ENCODE measurements at places on chromosomes 7 and 10. TPM values are rescaled to one million over a fixed set of nuclear protein-coding genes. Genes with fewer than 3 reads are reported as not detected.

- no peak for ATAC-seq
These were observed 9.6 kb upstream of the CFAP70 start for GRCh38 chr10:73368238-73368637.

GRCh38 chr7:55532150-55532917 lies 40.0 kb downstream of the VOPP1 start:
- no peak for ATAC-seq

The SLC18A2 gene
- 1.9 TPM for total RNA-seq

The OR2A5 gene
- not detected for total RNA-seq

DNA sequence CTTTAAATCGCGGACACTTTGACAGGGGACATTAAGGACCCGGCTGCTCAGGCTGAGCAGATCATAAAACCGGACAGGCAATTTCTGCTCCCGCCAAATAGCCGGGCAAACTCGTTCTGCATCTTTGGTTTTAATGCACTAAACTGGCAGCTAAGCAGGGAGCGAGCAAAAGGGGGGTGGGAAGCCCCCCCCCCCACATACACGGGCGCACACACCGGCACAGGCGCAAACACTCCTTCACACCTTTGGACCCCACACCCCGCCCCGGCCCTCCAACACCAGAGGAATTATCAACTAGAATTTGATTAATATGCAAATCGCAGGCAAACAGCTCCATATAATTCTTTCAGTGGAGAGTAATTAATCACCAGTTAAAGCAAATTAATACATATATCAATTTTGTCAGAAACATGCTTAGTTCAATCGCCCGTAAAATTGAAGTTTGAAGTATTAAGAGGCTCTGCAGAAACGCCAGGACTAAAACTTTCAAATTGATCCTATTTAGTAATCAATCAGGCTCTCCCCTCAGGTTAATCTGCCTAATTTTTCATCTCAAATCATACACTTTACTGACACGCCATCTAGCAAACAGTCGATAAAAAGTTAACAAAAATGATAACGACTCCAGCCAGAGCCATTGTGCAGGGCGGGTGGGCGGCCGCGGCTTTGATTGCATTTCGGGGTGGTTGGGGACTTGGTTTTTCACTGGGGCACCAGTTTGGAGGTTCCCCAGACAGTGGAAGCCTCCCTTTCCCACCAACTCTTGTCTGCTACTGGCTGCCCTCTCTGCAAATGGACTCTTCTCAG lies 9.9 kb downstream of the LBX1 start:
- ATAC-seq, result no peak

GRCh38 chr10:101939008-101939648 lies 95.5 kb upstream of the KCNIP2 start:
- ATAC-seq, result no peak

DNA sequence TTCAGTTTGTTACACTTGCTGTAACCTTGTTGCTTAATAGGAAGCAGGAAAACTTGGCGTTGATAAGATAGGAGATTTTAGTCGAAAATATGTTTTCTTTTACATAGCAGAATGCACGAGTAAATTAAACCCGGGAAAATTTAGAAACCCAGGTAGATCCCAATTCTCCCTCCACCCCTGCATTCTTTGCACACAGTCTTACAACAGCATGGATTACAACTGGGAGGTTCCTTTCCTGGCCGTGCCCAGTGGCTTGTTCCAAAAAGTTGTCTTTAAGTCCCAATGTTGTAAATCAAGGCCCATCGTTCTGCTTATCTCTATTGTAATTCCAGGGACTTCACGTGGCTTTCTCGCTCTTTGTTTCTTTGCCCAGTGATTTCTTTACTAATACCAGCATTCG lies 1.1 kb upstream of the DPY19L1 start:
- ATAC-seq, result no peak

The IFIT2 gene
- total RNA-seq, result 4.2 TPM

The TRPV5 gene
- not detected for total RNA-seq

The MEOX2 gene
- total RNA-seq, result 4.5 TPM

The ENO4 gene
- total RNA-seq, result 0.67 TPM

The SEC31B gene
- 1.1 TPM for total RNA-seq

The LZTS2 gene
- total RNA-seq, result 181 TPM

- no peak for ATAC-seq
These were observed 554.0 kb downstream of the MDFIC start for GRCh38 chr7:115475761-115476385.

- no peak for ATAC-seq
These were observed 15.6 kb upstream of the CHST3 start for GRCh38 chr10:71948496-71949067.

GRCh38 chr7:3264693-3265339 lies 36.2 kb upstream of the SDK1 start:
- ATAC-seq, result no peak

- ATAC-seq, result no peak
These were observed 482 bp upstream of the CLDN12 start for GRCh38 chr7:90402785-90403173.

- ATAC-seq, result peak; percentile 34
These were observed 263.8 kb downstream of the ARHGAP12 start for GRCh38 chr10:31664803-31665202.

GRCh38 chr10:77084431-77085144 lies 553.0 kb downstream of the KCNMA1 start:
- ATAC-seq, result peak; percentile 85

The ARF5 gene
- 162 TPM for total RNA-seq

- no peak for ATAC-seq
These were observed 8.7 kb upstream of the CDHR1 start for GRCh38 chr10:84185526-84186175.

The KLF14 gene
- total RNA-seq, result 0.16 TPM

- no peak for ATAC-seq
These were observed 266.6 kb upstream of the PHYHIPL start for GRCh38 chr10:58909881-58910280.

The OR2A12 gene
- not detected for total RNA-seq

GRCh38 chr7:151231080-151231479 lies 1.2 kb upstream of the CHPF2 start:
- no peak for ATAC-seq

The THSD7A gene
- total RNA-seq, result 6.2 TPM

GRCh38 chr7:73718905-73719805 lies at the start of gene STX1A:
Gene STX1A, minus strand, starts transcription at chr7:73719669. Its CDS starts 38 bp downstream, at chr7:73719631.
- ATAC-seq, result peak; percentile 89

GRCh38 chr10:3720228-3721019 lies 64.6 kb downstream of the KLF6 start:
- peak; percentile 83 for ATAC-seq

DNA sequence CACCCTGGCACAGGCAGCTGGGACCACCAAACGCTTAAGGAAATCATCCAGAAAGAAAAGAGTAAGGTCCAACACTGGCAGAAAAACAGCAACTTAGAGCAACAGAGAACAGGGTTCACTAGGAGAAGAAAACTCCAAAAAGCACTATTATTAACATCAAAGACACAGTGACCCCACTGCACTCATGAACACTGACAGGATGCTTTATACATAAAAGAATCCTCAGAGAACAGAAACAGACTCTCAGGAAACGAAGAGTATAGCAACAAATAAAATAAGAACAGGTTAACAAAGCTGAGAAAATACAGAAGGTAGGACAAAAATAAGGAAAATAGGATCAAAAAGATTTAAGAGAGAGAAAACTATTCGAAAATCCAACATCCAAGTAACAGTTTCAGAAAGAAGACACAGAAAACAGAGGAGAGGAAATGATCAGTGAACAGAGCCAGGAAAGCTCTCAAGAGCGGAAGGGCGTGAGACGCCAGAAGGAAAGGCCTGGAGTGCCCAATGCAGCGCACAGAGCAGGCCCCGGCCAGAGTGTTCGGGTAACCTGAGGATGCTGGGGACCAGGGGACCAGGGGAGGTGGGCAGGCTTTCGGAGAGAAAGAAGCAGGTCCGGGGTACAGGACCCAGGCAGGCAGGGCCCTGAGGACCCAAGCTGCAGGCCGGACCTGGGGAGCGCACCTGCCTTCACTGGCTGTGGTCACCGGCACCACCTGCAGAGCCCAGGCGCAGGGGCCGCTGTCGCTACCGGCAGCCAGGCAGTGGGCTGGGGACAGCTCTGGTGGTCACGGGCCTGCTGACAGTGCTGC lies 258.2 kb downstream of the MAD1L1 start:
- ATAC-seq, result no peak

DNA sequence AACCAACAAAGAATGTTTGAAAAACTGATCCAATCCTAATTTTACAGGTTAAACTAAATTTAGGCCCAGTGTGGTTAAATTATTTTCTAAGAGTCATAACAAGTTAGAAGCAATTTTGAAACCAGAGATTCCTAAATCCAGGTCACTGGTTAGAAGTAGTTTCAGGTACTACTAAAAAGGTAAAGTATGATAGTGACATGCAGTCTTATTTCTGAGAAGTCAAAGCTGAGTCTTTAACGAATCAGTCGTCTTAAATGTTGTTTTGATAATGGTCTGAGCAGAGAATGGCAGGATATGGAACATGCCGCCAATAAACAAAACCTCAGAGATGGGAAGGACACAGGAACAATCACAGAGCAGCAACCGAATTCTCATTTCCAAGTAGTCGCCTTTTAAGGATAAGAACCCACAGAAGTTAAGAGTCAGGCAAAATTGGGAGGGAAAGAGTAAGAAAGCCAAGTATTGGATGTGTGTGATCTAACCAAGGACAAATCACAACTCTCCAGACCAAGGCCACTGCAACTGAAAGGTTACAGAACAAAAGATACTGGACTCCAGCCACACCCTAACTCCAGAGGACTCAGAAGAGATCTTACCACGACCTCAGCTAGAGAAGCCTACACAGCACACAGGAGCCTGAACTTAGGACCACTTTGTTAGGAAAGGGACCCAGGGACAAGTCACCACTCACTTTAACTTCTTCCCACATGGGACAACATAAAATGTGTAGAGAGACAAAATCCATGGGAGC lies 19.7 kb downstream of the TMEM243 start:
- ATAC-seq, result no peak

The TAS2R4 gene
- total RNA-seq, result 0.37 TPM

Data from gastroesophageal sphincter (tissue), 4 donors.